Heart left ventricle (tissue), 16 donors: ENCODE measurements at places on chromosomes 1 and 21. TPM values are rescaled to one million over a fixed set of nuclear protein-coding genes. Genes with fewer than 3 reads are reported as not detected.

The CELA2B gene
- not detected for total RNA-seq

The IQCC gene
- total RNA-seq: 1.1 TPM

DNA sequence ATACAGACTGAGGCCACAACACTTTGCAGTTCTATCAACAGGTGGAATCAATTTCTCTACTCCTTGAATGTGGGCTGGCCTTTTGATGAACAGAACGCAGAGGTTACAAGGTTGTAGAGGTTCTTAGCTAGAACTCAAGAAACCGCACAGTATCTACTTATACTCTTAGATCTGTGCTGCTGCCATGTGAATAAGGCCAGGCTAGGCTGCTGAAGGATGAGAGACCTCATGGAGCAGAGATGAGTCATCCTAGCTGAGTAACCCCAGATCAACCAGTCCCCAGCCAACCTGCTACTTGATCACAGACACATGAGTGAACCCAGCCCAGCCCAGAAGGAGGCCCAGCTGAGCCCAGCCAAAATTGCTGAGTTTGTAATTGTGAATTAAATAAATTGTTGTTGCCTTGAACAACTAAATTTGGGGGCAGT, 35.3 kb upstream of the BCAR3 start:
- H3K4me3 ChIP-seq: no peak overlapping the region
- H3K4me1 ChIP-seq: peaks cover 15% of the 10 kb centered on the region
- no peak for DNase-seq
- no peaks in the 10 kb centered on the region for H3K27me3 ChIP-seq
- H3K27ac ChIP-seq: no peak overlapping the region

GRCh38 chr1:110522560-110522959, 3.6 kb upstream of the KCNA10 start:
- no peak overlapping the region for H3K27ac ChIP-seq
- no peaks in the 10 kb centered on the region for H3K4me1 ChIP-seq
- H3K4me3 ChIP-seq: no peak overlapping the region
- peaks cover 21% of the 10 kb centered on the region for H3K27me3 ChIP-seq
- no peaks in the 10 kb centered on the region for H3K36me3 ChIP-seq

DNA sequence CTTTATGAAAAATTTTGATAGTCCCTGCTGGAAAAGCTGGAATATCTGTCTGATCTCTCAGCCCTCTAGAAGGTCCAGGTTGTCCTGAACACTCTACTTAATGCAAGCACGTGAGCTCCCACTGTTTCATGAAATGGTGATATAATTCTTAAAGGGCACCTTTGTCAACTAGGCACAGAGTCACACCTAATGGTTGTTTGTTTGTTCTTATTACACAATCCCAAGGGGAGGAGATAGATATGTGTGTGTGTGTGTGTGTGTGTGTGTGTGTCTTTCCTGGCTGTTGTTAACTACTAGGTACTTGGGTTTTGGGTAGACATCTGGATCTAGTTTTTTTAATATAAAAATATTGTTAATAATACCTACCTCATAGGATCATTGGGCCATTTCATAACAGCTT, 63.9 kb downstream of the GRIK1 start:
- DNase-seq: no peak
- no peak overlapping the region for H3K27ac ChIP-seq
- H3K4me3 ChIP-seq: no peak overlapping the region
- H3K27me3 ChIP-seq: no peaks in the 10 kb centered on the region
- H3K36me3 ChIP-seq: no peaks in the 10 kb centered on the region

The LRRN2 gene
- total RNA-seq: 1.5 TPM

GRCh38 chr1:220370041-220370700, 97.9 kb upstream of the RAB3GAP2 start:
- peak; percentile 14 for DNase-seq
- H3K27me3 ChIP-seq: no peaks in the 10 kb centered on the region
- no peak overlapping the region for H3K27ac ChIP-seq
- no peak overlapping the region for H3K4me3 ChIP-seq

DNA sequence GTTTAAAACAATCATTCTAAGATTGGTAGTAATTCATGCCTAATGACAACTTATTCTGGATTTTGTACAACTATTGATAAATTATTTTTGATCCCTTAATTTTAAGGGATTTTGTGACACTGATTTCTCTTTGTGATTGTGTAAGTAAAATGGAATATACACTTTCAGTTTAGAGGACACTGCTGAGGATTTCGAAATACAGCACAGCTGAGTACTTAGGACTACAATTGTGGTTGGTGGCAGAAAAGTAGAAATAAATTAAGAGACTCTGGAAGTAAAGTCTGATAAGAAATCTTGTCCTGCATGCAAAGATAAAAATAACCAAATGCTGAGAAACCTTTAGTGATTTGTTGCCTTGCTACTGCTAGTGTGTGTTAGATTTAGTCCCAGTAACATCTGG, 40.0 kb downstream of the TYW3 start:
- no peak overlapping the region for H3K27ac ChIP-seq
- H3K27me3 ChIP-seq: no peaks in the 10 kb centered on the region
- DNase-seq: no peak
- H3K4me1 ChIP-seq: no peaks in the 10 kb centered on the region
- H3K4me3 ChIP-seq: no peak overlapping the region

The KTI12 gene
- 4.3 TPM for total RNA-seq

The ROR1 gene
- 35.3 TPM for total RNA-seq
